Cardiac ventricle fibroblast (primary cell): ENCODE measurements at places on chromosomes 1 and 21. TPM values are rescaled to one million over a fixed set of nuclear protein-coding genes. Genes with fewer than 3 reads are reported as not detected.

Gene MASP2
- total RNA-seq: not detected in 2 replicates

Gene CFAP107
- total RNA-seq: not detected in 2 replicates

Gene EXO5
- 7.1 and 9.9 TPM in 2 replicates for total RNA-seq

Gene BRWD1
- total RNA-seq: 19.2 and 19.7 TPM in 2 replicates

Gene PPM1J
- 0.54 and 1.6 TPM in 2 replicates for total RNA-seq

Gene INSRR
- total RNA-seq: under 0.01 TPM in 1 of 2 replicates, not detected in the other

Gene CENPS
- total RNA-seq: 2.1 and 8.5 TPM in 2 replicates

Gene PDZK1IP1
- total RNA-seq: not detected in 2 replicates

Gene NCF2
- not detected in 2 replicates for total RNA-seq

Gene SPATA46
- not detected in 2 replicates for total RNA-seq

Gene NUDT4B
- total RNA-seq: 17.1 and 19.0 TPM in 2 replicates

Gene HCRTR1
- total RNA-seq: not detected in 2 replicates

Gene DRAXIN
- total RNA-seq: 0.10 TPM in 1 of 2 replicates, not detected in the other

Gene F5
- 0.05 TPM in 1 of 2 replicates, not detected in the other for total RNA-seq

Gene CLDN14
- 0.49 TPM in 1 of 2 replicates, not detected in the other for total RNA-seq

Gene LCE1F
- total RNA-seq: not detected in 2 replicates

Gene RBM11
- total RNA-seq: not detected in 2 replicates

Gene OR2L13
- not detected in 2 replicates for total RNA-seq

Gene S100A8
- total RNA-seq: not detected in 2 replicates

Gene GMEB1
- 5.9 and 7.1 TPM in 2 replicates for total RNA-seq

Gene C1orf53
- total RNA-seq: 5.1 and 15.4 TPM in 2 replicates

Gene HLX
- total RNA-seq: 10.8 and 16.7 TPM in 2 replicates

Gene SPRR5
- not detected in 2 replicates for total RNA-seq
